Activated CD8-positive, alpha-beta memory T cell treated with anti-CD3 and anti-CD28 coated beads for 48 hours (primary cell): ENCODE measurements at places on chromosomes 1 and 21.
A peak's percentile ranks its signal among the peaks of the same experiment; 100 is the strongest.

GRCh38 chr1:112011202-112011601 is 21.7 kb upstream of the KCND3 start:
- no peak for DNase-seq

DNA sequence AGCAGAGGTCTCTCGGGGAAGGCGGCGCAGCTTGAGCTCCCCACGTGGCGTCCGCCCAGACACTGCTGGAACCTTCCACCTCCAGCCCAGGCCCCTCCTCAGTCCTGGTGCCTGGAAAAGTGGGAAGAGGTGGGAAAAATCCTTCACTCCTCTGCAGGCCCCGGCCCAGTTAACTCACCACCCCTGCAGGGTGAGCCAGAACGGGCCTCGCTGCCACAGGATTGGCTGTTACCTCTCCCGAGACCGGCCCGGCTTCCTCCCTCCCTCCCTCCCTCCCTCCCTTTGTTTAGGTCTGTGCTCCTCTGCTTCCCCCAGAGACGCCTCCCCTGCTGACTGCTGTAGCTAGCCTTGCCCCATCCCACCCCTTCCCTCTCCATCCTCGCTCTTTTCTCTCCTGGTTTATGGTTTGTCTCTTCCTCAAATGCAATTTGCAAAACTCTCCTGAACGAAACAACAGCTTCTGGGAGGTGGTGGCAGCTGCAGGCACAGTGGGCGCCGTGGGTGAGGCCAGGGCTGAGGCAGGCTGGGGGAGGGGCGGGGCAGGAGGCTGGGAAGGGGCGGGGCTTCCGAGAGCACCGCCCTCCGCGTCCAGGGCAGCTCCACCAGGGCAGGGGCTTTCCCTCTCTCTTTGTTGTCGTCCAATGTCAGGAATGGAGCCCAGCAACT is 6.5 kb downstream of the CAPN9 start:
- no peak for DNase-seq

DNA sequence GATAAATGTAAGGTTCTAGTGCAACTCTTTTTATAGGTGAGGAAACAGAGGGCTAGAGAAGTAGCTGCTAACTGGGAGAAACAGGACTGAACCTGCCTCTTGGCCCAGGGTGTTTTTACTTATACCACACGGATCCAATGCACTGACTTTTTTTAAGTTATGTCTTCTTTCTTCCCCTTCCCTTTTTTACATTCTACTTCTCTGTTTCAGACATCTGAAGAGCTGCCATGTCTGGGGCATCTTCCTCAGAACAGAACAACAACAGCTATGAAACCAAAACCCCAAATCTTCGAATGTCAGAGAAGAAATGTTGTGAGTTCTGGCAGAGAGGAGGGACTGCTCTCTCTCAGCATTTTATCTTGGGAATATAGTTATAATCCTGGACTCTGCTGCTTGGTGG is 1.4 kb downstream of the PFKFB2 start:
- DNase-seq, result no peak

GRCh38 chr1:154304664-154305337 is 16.1 kb upstream of the AQP10 start:
- no peak for DNase-seq

- DNase-seq, result no peak
Measured at GRCh38 chr1:186325239-186325638, 49.8 kb downstream of the TPR start.

GRCh38 chr1:191963286-191963685 is 195.0 kb upstream of the RGS18 start:
- DNase-seq, result no peak

DNA sequence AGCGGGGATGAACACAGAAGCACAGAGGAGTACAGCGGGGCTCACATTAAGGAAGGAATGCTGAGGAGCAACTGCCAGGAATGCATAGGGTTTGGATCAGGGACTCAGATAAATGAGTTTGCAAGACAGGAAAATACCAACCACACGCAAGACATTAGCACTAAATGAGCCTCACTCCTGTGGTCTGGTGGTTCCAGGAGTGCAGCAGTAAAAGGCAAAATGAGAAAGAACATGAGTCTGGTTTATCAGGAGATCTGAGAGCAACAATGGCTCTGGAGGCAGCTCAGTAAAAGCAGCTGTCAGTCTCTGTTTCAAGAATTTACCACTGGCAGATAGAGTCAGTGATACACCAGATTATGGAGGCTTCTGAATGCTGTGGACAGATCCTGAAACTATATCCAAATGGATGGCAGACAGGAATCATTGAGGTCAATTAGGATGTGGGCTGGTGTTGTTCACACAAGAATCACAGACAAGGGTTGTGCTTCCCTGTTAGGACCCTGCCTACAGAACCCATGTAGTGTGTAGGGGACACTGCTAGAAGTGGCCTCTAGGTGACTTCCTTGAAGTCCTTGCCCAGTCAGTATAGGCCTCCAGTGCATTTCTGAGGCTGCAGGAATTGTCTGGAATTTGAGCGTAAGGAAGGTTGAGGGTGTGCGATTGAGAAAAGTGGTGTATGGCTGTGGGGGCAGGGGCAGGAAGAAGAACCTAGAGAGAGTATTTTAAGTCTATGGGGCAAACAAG is 50.3 kb downstream of the CASQ2 start:
- no peak for DNase-seq

DNA sequence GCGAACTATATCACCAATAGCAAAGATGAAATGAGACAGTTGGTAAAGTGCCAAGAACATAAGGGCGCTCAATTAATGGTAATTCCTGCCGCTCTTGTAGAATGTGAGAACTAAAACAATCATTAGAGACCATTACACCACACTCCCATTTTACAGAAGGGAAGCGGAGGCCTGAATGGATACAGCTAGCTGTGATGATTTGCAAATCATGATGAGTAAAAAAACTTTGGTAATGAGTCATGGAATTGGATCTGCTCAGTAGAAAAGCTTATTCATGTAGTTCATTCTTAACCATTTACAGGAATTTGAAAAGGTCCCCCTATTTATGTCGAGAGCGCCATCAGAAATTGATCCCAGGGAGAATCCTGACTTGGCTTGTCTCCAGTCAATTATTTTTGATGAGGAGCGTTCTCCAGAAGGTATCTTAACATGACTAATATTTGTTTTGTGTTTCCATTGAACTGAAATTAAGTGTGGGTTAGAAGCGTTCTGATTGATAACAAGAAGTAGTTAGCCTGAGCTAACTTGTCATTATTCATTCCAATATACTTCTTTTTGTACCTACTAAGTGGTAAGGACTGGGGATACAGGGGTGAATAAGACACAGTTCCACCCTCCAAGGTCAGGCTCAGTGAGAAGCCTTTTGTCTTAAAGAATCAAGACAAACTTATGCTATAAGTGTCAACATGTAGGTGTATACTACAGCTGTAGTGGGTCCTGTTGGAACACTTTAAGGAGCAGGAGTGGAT is 812 bp downstream of the TTC4 start:
- DNase-seq, result no peak

DNA sequence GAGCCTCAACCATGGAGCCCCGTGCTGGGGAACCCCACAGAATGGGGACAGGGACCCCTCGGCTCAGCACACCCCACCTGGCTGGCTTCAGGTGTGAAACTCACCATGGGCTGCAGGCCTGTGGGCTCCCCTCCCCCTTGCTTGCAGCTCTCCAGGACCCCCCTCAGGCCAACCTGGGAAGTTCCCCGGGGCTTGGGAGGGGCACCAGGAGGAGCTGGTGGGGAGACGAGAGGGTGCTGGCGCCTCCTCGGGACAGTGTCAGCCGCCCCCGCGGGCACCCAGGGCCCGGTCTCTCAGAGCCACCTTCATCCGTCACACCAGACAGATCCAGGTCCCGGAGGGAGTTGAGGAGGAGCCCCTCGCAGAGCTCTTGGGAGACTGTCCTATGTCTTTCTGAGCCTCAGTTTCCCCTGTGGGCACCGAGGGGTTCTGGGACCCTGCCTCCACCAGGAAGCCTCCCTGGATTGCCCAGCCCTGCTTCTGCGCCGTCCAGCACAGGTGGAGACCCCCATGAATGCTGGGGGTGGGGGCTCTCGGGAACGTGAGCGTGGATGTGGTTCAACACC is 657 bp upstream of the TNFRSF18 start:
- no peak for DNase-seq

DNA sequence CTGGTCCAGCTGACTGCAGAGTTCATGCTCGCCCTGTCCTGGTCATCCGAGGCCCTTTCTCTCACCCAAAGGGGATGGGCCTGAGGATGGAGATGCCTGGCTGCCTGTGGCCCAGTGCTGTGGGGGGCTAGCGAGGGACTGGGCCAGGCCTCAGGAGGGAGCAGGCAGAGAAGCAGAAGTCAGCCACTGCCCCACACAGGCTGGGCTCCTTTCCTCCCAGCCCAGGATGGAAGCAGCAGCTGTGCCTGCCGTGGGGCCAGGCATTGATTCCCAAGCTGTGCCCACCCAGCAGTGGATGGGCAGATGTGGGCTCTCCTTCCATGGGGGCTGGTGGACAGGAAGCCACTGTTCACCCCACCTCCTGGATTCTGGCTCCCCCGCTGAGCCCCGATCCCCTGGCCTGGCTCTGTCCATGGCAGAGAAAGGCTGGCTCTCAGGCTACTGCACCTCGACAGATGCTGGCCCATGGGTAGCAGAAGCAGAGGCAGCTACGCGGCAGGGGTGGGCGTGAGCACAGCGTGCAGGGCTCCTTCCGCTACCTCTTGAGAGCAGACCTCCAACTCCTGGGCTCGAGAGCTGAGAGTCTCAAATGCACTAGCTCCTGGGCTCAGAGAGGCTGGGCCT is 24.6 kb downstream of the RUNX3 start:
- DNase-seq, result no peak

- peak; percentile 12 for DNase-seq
Measured at GRCh38 chr1:179953974-179954492, 577 bp upstream of the CEP350 start.

DNA sequence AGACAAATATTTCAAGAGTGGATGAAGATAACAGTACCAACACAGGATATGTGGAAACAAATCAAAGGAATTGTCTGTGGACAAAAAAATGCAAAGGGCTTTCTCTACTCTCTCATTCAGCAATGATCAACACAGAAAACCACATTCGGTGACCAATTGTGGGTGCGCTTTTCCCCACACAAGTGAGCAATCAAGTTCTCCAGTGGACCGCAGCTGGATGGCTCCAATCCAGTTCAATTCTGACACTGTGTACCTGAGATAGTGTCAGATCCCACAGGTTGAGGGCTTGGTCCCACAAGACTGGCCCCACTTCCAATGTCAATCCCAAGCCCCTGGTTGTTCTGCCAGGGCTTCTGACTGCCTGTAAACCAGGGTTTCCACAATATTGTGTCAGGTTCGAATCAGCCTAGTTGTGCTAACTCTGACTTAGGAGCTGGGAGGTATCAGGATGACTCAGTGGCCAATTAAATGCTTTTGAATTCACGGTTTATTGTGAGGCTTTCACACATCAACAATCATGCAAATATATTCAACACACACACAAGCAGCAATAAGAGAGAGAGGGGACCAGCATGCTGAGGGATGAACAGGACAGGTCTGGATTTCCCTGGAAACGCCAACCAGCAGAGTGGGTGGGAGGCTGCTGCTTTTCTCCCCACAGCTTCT is 87.0 kb upstream of the BTG3 start:
- no peak for DNase-seq

- no peak for DNase-seq
Measured at GRCh38 chr1:119367432-119368124, 1.0 kb upstream of the HAO2 start.

DNA sequence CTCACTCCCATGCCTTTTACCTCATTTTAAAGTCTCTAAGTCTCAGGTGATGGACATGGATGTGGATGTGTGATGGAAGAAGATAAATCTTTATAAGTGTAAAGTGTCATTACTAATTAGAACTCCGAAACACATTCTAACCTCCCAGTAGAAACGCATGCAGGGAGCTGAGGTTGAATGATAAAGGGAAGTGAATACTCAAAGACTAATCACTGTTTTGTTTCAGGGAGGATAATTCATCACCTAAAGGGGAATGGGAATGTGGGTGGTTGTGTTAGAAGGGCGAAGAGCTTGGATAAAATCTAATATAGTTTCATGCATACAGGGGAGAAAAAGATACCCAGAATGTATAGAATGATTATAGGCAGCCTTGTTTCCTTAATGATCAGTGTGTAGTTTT is 12.5 kb downstream of the NCAM2 start:
- no peak for DNase-seq

DNA sequence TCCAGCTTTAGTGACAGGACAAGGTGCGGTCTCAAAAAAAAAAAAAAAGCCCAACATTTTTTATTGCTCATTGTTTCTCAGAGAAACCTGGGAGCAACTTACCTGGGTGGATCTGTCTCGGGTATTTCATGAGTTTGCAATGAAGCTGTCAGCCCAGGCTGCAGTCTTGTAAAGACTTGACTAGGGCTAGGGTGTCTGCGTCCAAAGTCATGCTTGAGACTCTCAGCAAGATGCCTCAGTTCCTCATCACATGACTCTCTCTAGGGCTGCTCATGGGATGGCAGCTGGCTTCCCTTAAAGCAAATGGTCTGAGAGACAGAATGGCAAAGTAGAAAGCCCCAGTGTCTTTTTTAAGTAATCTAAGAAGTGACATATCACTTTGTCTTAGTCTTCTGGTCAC is 8.1 kb downstream of the GABPA start:
- no peak for DNase-seq

- DNase-seq, result peak; percentile 25
Measured at GRCh38 chr1:40316595-40317393, at the start of gene COL9A2. Gene COL9A2 (minus strand): TSS chr1:40317286. CDS start chr1:40317197, 89 bp downstream.

DNA sequence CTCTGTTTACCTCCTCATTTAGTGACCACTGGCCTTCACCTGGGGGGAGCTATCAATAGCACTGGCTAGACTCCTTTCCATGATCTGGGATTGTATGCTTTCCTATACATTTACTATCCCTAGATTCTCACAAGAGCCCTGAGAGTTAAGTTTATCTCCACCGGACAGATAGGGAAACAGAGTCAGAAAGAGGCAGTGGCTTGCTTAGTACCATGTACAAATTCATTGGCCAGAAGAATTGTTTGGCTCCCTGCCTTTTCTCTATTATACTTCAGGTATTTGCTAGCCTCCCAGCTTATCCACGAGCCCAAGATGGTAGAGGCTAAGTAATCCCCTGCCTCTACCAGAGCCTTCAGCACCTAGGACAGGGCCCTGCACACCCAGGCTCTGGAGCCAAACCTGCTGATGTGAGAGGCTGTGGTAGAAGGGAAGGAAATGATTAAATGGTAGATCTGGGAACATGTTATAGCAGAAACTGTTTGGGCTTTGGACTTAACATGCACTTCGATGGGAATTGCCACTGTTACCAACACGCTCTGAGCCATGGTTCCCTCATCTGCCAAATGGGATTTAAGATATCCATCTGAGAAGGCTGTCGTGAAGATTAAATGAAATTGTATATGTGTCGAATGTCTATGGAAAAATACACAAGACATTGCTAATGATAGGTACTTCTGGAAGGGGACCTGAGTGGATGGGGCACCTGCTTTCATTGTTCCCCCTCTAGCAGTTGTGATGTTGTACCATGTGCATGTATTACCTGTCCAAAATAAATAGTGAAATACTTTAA is 3.1 kb upstream of the BLACAT1 start:
- DNase-seq, result no peak

DNA sequence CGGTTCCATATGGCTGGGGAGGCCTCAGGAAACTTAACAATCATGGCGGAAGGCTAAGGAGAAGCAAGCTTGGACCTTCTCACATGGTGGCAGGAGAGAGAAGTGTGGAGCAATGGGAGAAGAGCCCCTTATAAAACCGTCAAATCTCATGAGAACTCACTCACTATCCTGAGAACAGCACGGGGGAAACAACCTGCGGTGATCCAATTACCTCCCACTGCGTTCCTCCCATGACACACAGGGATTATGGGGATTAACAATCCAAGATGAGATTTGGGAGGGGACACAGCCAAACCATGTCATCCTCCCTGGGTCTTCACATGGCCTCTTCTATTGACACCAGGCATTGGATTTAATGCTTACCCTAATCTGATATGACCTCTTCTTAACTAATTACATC is 455.1 kb upstream of the VAMP3 start:
- DNase-seq, result no peak
